Spleen (tissue), 13 donors: ENCODE measurements at places on chromosomes 6 and 20. TPM values are rescaled to one million over a fixed set of nuclear protein-coding genes. Genes with fewer than 3 reads are reported as not detected.

GRCh38 chr6:37433657-37434271, 743 bp downstream of the CMTR1 start:
- peaks cover 34% of the 10 kb centered on the region for H3K36me3 ChIP-seq
- peak overlapping the region; percentile 91 for H3K27ac ChIP-seq
- no peak for DNase-seq
- peak overlapping the region; percentile 85 for H3K4me3 ChIP-seq
- no peaks in the 10 kb centered on the region for H3K27me3 ChIP-seq
- peaks cover 43% of the 10 kb centered on the region for H3K4me1 ChIP-seq

DNA sequence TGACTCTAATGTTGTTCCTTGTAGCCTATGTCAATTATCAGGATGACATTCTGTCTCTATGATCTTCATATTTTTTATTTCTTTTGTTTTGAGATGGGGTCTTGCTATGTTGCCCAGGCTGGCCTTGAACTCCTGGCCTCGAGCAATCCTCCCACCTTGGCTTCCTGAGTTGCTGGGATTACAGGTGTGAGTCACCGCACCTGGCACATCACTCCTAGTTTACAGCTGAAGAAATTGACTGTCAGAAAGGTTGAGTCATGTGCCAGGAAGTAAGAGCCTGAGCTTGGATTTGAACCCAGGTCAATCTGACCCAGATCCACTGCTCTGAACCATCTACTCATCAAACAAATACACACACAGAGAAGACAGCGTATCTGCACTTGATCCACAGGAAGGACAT, 14.4 kb downstream of the PPP1R3G start:
- no peaks in the 10 kb centered on the region for H3K4me1 ChIP-seq
- H3K27ac ChIP-seq = no peak overlapping the region
- no peaks in the 10 kb centered on the region for H3K36me3 ChIP-seq
- H3K27me3 ChIP-seq = no peaks in the 10 kb centered on the region
- no peak overlapping the region for H3K4me3 ChIP-seq

DNA sequence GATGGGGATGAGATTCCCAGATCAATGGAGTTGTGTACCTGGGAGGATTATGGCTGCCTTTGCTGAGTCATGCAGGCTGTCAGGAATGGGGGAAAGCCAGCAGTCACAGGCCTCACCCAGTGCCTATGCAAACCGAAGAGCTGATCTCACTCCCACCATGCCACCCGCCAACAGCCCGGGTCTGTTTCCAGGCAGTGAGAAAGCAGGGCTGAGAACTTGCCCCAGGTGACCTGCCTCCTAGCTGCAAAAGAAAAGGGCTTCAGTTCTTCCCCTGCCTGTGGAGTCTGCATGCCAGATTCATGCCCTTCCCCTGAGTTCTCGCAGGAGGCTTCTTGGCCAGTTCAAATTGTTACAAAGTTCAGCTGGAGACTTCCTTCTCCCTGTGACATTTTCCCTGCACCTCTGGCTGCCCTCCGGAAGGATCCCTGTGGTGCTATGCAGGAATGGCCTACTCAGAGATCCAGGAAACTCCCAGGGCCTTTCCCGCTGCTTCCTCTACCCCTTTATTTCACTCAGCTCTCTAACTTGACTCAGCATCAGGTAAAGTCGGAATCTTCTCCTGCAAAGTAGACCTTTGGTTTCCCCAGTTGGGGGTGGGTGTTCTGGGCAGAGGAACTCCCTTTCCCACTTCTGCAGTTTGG, 71.5 kb upstream of the B3GAT2 start:
- DNase-seq = no peak
- H3K4me3 ChIP-seq = no peak overlapping the region
- no peak overlapping the region for H3K27ac ChIP-seq
- H3K4me1 ChIP-seq = no peaks in the 10 kb centered on the region

GRCh38 chr20:48826883-48827771, 672 bp downstream of the PREX1 start:
- peaks cover 2% of the 10 kb centered on the region for H3K36me3 ChIP-seq
- H3K4me1 ChIP-seq = peaks cover 65% of the 10 kb centered on the region
- H3K27ac ChIP-seq = peak overlapping the region; percentile 97

- H3K36me3 ChIP-seq = no peaks in the 10 kb centered on the region
- no peak overlapping the region for H3K27ac ChIP-seq
- no peaks in the 10 kb centered on the region for H3K27me3 ChIP-seq
- no peak for DNase-seq
These were observed 8.5 kb downstream of the IYD start for GRCh38 chr6:150377211-150377781.

GRCh38 chr6:105484238-105485161, 81.6 kb upstream of the PREP start:
- H3K27ac ChIP-seq = no peak overlapping the region
- no peaks in the 10 kb centered on the region for H3K36me3 ChIP-seq
- no peaks in the 10 kb centered on the region for H3K27me3 ChIP-seq
- no peak overlapping the region for H3K4me3 ChIP-seq

DNA sequence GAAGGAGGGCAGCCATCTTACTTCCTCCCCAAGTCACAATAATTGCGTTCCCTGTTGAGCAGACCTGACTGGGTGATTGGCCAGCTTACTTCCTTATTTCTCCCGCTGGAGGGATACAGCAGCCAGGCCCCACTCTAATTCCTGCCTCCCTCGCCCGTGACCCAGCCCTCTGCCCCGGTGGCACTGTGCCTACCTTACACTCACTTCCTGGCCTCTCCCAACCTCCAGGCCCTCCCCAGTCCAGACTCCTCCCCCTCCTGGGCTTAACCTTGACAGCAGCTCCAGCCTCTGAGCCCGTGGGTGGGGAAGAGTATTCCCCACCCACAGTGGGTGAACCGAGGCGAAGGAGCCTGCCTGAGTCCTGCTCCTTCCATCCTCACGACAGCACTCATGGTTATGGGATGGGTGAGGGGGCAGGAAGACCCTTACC, 3.0 kb downstream of the BAK1 start:
- H3K36me3 ChIP-seq = no peaks in the 10 kb centered on the region
- H3K27me3 ChIP-seq = no peaks in the 10 kb centered on the region
- H3K4me3 ChIP-seq = no peak overlapping the region
- peak overlapping the region; percentile 91 for H3K27ac ChIP-seq
- peak; percentile 90 for DNase-seq
- H3K4me1 ChIP-seq = peaks cover 18% of the 10 kb centered on the region

- no peaks in the 10 kb centered on the region for H3K27me3 ChIP-seq
- no peak overlapping the region for H3K4me3 ChIP-seq
- H3K27ac ChIP-seq = no peak overlapping the region
- no peak for DNase-seq
These were observed 193.1 kb downstream of the SIM1 start for GRCh38 chr6:100271625-100272024.

GRCh38 chr6:84135291-84135690, 92.2 kb downstream of the CEP162 start:
- no peak overlapping the region for H3K4me3 ChIP-seq
- H3K27ac ChIP-seq = no peak overlapping the region
- DNase-seq = no peak
- no peaks in the 10 kb centered on the region for H3K27me3 ChIP-seq
- no peaks in the 10 kb centered on the region for H3K4me1 ChIP-seq

GRCh38 chr6:75210885-75211739, 5.3 kb upstream of the COL12A1 start:
- H3K27me3 ChIP-seq = peaks cover 38% of the 10 kb centered on the region
- H3K36me3 ChIP-seq = no peaks in the 10 kb centered on the region
- no peak overlapping the region for H3K4me3 ChIP-seq
- H3K27ac ChIP-seq = no peak overlapping the region

DNA sequence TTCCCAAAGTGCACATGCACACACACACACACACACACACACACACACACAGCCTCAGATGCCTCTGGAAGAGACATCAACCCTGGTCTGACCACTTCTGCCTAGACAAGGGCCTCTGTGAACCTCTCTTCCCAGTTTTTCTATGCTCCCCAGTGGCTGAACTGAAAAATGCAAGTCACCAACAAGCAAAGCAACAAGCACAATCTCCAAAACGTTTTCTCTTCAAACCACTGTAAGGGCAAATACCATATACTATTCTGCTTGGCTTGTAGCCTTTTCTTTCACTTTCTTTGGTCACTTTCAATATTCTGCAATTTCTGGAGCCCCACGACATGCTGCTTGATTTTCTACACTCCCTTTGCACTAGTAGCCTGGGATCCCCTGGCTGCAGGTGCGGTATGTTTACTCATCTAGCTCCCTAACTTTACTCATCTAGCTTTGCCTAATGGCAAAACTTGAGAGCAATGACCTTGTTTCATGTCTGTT, 121.4 kb upstream of the DST start:
- peaks cover 12% of the 10 kb centered on the region for H3K4me1 ChIP-seq
- no peaks in the 10 kb centered on the region for H3K36me3 ChIP-seq
- H3K27ac ChIP-seq = no peak overlapping the region
- no peak for DNase-seq
- no peaks in the 10 kb centered on the region for H3K27me3 ChIP-seq

Gene THBS2
- 1.2 TPM for polyA plus RNA-seq

Gene CALHM4
- not detected for polyA plus RNA-seq

Gene TRAPPC3L
- 0.71 TPM for polyA plus RNA-seq

Gene IFT52
- polyA plus RNA-seq = 16.4 TPM

Gene NKX2-4
- polyA plus RNA-seq = not detected
